ENCODE measurements at places on chromosomes 11 and 22.

- DNase-seq = no peak
Measured at GRCh38 chr11:94147433-94147845, 18.8 kb downstream of the PANX1 start.

GRCh38 chr22:33811208-33811607 lies 109.1 kb downstream of the LARGE1 start:
- DNase-seq = no peak

DNA sequence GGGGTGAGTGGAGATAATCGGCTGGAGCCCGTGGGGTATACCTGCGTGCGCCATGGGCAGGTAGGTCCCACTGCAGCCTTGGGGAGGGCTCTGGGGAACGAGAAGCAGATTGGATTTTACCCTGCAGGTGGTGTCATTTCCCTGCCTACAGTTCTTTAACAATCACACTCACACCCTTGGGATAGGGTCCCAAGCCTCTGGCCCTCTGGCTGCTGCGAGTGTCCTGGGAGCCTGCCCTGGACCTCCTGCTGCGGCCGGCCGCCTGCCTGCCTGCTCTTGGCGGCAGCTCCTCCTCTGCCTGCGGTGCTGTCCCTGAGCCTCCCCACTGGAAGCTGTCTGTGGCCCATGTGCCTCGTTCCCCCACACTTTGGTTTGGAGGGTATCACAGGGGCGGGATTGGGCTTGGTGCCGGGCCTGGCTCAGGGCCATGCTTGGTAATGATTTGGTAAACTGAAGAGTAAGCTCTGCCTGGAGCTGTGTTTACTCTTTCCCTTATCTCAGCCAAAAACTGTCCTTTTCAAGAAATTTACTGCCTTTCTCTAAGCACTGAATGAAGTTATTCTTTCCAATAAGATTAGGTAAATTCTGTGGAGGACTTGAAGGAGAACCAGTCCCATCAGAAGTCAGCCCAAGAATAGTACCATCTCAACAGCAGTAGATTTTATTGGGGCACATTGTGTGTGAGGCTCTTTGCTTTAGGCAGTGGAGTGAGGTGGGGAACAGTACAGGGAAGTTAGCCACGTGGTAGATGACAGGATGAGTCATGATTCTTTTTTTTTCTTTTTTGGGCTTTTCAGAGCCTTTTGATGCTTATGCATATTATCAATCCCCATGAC lies 53.7 kb downstream of the TBC1D22A start:
- DNase-seq = no peak

- DNase-seq = no peak
Measured at GRCh38 chr11:32312865-32313403, 122.4 kb downstream of the WT1 start.

GRCh38 chr11:46100670-46101069 lies 20.6 kb downstream of the PHF21A start:
- DNase-seq = no peak

GRCh38 chr11:44866286-44866685 lies 84.4 kb downstream of the TP53I11 start:
- DNase-seq = no peak

DNA sequence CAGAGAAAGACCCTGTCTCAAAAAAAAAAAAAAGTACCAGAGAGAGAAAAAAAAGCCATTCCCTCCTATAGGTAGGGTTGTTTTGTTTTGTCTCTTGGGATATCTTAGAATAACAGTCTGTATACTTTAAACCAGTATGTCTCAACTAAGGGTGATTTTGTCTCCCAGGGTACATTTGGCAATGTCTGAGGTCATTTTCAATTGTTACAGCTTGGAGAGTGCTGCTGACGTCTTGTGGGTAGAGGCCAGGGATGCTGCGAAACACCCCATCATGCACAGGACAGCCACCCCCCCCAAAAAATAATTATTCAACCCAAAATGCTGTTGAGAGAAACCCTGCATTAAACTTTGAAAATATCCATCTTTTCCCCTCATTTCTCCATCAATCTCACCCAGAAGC lies 56.1 kb upstream of the CRTAM start:
- no peak for DNase-seq

- no peak for DNase-seq
Measured at GRCh38 chr22:21823740-21824444, 43.6 kb downstream of the MAPK1 start.

DNA sequence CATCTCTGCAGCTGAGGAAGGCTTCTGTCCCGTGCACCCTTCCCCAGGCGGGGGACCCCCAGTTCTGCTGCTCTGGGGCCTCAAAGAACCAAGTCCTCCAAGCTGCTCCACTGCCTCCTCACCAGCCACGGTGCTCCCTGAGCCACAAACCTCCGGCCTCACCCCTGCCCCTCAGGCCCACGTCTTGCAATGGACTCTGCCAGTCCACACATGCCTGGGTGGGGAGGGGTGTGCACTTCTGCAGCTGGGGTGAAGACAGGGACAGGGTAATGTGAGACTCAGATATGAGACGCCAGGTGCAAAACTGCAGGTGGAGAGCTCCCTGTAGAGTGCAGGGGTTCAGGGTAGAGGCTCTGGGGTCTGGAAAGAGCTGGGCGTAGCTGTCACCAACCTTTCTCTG lies 3.2 kb upstream of the PTDSS2 start:
- DNase-seq = no peak

DNA sequence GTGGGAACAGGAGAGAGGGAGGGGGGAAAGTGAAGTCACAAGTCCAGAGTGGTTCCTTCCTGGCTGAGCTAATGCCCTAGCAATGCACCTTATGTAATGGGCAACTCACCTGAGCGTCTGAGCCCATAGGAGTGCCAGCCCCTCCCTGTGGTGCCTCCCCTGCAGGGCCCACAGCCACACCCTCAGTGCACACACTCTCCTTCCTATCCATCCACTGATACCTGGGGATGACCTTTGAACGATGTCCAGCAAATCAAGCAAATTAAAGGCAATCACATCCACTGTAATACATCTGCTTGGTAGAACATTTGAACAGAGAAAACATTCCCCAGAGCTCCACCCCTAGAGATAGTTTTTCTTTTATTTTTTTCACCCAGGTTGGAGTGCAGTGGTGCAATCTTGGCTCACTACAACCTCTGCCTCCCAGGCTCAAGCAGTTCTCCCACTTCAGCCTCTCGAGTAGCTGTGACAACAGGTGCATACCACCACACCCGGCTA lies 19.6 kb upstream of the MICAL2 start:
- no peak for DNase-seq

All from D721Med (cell line).